M059J (cell line): ENCODE measurements at places on chromosomes 11 and 22.

- DNase-seq, result no peak
These were observed 686.6 kb downstream of the LUZP2 start for GRCh38 chr11:25183411-25183810.

DNA sequence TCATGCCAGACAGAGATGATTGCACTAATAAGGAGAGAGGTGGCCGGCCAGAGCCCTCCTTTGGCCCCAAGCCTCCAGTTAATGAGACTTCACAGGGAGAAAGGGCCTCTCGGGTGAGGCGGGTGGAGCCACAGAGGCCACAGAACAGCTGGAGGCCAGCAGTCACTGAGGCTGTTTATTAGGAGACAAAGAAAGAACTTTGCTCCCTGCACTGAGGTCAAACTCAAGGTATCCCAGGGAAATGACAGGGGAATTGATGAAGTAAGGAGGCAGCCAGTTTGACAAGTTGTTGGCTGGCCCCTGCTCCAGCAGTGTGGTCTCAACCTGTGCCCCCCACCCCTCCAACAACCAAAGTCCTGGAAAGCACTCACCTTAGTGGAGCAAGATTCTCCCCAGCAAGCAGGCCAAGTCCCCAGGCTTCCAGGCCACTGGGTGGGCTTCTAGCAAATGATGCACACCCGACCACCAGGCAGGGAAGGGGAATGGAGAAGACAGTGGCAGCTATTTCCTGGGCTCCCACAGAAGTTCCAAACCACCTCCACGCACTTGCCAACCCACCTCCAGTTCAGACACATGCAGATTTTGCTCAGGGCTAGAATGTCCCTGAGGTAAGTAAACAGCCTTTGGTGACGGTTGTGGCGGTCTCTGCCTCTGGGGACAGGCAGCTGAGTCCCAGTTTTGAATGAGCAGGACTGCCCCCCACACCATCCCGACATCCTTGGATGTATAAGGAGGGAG is 53.2 kb downstream of the RPUSD4 start:
- DNase-seq, result no peak

- no peak for DNase-seq
These were observed 995.1 kb downstream of the BRD1 start for GRCh38 chr22:48832592-48832991.

DNA sequence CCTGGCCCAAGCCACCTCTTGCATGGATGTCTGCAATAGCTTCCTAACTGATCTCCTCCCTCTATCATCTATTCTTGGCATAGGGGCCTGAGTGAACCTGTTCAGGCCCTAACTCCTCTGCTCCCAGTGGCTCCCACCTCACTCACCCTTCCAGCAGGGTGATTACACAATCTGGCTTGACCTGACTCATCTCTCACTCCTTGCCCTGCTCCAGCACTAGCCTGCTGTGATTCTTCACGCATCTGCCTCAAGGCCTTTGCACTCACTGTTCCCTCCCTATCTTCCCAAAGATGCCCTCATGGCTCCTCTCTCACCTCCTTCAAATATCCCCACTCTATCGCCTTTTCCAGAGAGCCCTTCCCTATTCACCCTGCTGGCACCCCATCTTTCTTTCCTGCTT is 10.5 kb downstream of the SCN4B start:
- peak; percentile 55 for DNase-seq

DNA sequence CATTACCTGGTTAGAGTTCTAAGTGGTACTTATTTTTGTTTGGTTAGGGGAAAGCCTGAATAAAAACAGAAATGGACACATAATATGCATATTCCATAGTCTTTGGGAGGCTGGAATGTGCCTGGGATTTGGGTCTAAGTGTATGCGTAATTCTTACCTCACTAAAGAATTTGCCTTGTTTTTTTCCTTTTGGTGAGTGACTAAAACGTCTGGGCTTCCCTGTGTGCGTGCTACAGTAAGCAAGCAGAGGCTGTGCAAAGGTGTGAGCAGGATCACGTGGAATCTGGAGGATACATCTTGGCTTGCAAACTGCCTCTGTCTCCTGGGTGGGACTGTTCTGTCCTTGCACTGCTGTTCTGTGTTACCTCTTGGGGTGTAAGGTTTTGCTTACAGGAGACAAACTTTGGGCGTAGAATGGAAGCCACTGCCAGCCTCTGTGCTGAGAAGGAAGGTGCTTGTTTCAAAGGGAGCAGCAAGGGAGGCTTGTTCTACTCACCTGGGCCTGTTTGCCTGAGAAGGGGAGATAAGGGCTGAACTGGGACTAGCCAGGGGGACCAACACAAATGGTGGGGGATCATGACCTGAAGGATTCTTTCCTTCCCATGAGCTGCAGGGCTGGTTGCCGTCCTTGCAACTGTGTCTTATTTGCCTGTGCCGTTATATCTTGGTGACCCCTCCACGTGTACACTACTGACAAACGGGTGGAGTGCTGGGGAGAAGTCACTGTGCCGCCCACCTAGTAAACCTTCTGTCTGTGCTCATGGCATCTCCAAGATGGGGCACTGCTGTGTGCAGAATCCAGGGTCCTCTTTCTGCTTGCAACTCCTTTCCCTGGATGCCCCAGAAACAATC is 4.5 kb downstream of the NEAT1 start:
- no peak for DNase-seq

DNA sequence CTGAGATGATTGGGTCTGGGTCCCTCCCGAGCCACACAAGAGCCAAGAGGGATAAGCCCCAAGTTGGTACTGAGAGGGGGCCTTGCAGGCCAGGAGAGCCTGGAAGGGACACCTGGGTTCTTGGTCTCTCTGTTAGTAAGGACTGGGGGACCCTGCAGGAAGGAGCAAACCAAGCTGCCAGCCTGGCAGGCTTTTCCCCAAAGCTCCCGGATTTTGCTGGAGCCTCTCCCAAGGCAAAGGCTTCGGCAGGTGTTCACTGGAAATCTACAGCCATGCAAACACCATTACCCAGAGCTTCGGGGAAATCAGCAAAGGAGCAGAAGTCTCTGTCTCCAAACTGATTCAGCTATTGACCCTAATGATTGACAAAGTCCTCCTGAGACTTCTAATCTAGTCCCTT is 527.9 kb downstream of the BUD13 start:
- no peak for DNase-seq

DNA sequence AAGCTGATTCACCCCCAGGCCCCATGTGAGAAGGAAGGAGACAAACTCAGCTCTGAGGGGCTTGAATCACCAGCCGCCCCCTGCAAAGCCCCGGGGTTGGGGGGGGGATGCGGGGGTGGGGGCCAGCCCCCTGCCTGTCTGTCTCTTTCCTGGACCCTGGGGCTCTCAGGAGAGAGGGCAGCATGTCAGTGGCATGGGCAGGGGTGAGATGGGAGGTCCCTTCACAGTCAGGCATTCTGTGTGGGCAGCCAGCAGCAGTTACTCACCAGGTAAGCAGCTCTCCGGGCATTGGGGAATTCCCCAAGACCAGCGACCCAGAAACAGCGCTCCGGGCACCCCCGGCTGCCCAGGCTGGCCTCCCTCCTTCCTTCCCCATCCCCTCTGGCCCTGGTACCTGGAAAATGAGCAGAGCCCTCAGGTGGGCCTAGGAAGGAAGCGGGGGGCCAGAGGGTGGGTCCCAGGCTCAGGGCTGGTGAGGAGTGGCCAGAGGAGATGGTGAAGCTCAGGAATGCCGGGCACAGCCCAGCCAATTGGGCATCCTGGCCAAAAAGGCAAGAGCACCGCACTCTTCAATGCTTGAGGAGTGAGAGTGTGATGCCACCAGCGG is 4.2 kb upstream of the LIF start:
- peak; percentile 93 for DNase-seq

DNA sequence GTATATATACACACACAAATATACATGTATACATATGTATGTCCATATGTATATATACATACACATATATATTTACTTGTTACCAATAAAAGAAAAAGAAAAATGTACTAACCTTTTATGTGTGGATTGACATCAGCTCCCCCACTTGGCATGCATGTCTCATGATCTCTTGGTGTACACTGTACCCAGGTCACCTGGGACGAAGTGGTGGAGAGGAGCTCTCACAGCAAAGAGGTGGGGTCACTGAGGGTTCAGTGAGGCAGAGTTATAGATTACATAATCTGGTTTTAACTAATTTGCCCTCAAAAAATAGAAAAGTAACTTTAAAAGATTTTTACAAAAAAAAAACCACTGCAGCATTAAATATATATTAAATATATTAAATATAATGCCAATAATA is 15.5 kb upstream of the USP47 start:
- DNase-seq, result no peak

- no peak for DNase-seq
These were observed 319.2 kb upstream of the API5 start for GRCh38 chr11:42992594-42992993.

DNA sequence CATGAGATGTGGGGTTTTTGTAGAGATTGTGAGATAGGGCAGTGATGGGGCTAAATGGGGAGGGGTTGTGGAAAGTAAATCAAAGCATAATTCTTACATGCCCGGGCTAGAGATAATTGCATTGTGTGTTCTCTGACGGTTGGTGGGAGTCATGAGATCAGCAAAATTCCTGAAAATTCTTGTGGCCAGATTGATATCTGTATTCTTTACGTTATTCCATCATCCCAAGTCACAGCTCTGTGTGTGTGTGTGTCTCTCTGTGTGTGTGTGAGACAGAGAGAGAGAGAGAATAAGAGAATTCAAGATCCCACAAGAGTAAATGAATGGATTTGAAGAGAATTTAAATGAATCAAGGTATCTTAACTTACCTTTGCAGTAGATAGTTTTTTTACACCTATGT is 138.6 kb upstream of the ARHGAP20 start:
- no peak for DNase-seq

DNA sequence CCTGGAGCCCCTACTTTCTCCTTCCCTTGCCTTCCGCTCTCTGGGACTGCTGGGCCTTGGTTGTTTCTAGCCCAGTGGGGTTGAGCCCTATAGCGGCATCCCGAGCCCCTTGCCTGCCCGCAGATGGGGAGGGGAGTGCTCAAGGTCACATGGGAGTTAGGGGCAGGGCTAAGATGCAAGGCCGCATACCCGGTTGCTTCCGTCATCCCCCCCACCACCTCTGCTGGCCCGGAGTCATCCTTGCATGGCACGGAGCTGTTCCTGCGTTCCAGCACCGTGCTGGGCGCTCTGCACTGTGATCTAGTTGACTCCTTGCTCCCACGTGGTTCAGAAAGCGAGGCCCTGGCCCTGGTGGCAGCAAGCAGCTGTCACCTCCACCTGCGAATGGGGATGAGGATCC is 18.0 kb downstream of the FLRT1 start:
- DNase-seq, result no peak

- no peak for DNase-seq
These were observed 15.4 kb downstream of the SLC3A2 start for GRCh38 chr11:62896049-62896448.

DNA sequence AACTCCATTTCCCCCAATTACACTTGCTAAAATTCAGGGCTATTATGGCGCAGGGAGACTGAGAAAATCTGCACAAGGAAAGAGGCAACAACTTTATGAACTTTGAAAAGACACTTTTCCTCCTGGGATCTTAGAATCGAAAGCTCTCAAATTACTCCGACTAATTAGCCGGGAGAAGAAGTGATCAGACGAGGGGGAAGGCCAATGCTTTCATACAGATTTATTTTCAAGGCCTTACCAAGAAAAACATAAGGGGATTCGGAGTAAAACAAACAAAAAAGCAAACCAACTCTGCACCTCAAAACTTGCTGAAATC is 1.6 kb downstream of the PAX6 start:
- peak; percentile 37 for DNase-seq

DNA sequence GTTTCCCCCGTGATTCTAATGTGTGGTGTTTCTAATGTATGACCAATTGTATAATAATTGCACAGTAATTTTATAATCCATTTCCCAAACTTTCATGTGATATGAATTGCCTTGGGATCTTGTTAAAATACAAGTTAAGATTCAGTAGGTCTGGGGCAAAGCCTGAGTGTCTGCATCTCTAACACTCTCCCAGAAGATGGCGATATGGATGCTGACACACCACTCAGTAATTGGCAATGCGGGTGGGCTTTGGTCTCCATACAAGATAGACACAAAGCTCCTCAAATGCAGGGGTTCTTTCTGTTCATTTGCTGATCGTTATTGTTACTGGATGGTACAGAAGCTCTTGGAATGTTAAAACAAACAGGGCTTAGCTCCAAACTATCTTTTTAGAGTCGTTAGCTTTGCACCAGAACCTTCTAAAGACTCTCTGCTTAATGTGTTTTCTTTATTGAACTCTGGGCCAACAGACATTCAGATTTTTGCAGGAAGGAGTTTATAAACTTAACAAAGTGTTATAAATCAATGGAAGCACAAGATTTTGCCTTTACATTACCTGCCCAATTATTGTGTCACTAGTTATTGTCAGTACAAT is 45.4 kb upstream of the ANO3 start:
- peak; percentile 11 for DNase-seq

GRCh38 chr11:79066456-79067351 is 374.1 kb downstream of the TENM4 start:
- DNase-seq, result no peak

DNA sequence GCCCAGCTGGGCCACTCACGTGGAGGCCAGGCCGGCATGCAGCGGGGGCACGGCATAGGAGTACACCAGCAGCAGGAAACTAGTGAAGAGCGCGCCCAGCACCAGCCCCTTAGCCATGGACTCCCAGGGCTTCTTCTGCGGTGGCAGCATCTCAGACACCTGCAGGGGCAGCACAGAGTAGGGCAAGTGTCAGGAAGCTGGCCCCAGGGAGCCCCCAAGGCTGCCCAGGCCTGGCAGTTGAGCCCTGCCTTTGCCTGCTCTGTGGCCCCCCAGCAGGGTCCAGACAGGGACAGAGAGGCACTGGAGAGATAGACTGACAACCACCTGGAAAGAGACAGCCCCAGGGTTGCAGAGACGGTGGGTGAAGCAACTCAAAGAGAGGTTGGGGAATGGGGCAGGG is 10.7 kb upstream of the SEC14L6 start:
- no peak for DNase-seq

- no peak for DNase-seq
These were observed 3.5 kb downstream of the ZDHHC24 start for GRCh38 chr11:66542362-66542761.
